ENCODE measurements at places on chromosomes 1 and 21.

DNA sequence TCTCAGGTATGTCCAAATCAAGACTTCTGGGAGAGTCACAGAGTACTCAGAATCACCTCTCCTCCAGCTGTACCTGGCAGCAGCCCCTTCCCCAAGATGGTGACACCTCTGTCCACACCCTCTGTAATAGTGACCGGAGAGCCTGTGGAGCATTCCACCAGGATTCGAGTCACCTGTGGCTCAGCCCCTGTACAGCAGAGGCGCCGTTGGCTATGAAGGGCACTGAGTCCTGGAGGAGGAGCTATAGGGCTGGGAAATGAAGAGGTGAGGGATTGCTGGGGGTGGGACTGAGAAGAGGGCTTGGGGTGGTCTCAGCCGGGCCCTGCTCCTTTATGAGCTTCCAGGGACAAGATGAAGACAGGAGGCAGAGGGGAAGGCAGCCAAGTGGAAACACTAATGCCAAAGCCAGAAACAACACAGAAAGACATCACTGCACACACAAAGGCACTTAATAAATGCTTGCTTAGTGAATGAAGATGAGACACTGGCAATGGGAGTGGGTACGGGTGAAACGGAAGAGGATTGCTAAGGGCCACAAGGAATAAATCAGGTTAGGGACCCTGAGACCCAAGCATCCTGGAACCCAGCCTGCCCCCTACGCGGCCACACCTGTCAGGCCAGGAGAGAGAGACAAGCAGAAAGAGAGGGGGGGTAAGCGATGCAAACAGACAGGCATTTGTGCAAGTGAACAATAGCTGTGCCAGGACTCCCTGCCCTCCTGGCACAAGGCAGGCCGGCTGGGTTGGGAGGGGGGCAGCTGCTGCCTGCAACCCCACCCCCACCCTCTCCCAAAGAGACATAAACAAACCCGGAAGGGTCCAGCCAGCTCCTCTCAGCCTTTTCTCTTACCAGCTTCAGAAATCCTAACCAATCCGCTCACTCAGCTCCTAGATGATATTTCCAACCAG, 3.9 kb downstream of the ARHGEF2 start:
- DNase-seq = peak; percentile 93

DNA sequence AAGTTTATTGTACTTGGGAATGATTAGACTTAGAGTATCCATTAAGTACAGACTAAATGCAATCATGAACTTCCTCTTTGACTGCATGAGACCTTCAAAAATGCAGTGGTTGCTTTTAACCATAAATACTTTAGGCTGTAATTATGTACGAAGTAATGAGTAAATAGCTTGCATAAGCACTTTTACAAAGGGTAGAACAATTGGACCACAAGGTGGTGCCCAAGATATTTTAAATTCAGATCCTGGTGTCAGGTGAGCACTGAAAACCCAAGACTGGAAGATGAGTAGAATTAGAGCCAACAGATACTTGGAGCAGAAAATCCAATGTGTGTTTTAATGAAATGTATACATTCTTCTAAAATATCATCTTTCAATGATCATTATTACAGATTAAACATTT, 43.4 kb upstream of the RHOU start:
- DNase-seq = peak; percentile 67

GRCh38 chr1:21869620-21870121, 57.6 kb downstream of the LDLRAD2 start:
- peak; percentile 17 for DNase-seq

DNA sequence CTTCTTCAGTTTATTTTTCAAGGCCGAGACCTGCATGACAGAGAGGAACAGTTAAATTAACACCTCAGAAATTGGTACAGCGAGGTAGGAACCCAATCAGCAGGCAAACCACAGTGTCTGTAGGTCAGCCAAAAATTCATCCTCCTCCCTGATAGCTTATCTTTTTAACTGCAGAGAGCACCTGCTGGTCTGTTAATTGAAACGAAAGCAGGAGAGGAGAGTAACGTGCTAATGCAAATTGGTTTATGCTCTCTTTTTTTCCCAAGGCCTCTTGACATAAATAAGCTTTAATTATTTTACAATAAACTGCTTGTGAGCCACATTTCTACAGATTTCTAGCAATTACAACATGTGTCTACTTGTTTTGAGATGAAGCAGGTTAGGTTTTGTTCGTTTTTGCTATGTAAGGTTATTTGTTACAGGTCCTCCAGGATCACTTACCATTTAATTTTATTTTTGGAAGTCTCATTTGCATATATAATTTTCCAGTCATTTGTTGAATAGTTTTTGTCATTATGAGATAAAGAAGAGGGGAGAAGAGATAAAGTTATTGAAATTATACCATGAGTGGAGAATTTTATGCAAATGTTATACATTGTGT, 179.9 kb downstream of the DENND1B start:
- DNase-seq = peak; percentile 68

GRCh38 chr21:36171336-36171735, 14.7 kb downstream of the DOP1B start:
- no peak for DNase-seq

DNA sequence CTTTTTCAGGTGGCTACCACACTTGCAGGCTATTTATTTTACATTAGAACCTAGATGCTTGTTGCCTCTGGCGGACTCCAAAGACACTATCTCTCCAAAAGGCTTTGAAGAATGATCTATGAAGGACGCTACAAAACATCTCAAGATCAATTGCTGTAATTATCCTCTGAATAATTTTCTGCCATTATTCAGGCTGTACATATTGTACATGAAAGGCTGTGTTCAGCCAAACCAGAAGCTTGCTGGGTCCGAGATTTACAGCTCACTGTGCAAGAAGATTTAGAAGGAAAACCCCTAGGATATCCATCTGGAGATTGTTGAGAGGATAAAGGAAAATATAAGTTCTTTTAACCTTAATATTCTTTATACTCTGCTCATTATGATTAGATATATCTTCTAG, 523.6 kb upstream of the PLXNA2 start:
- no peak for DNase-seq

GRCh38 chr1:18927082-18927653, 24.8 kb upstream of the ALDH4A1 start:
- DNase-seq = no peak

DNA sequence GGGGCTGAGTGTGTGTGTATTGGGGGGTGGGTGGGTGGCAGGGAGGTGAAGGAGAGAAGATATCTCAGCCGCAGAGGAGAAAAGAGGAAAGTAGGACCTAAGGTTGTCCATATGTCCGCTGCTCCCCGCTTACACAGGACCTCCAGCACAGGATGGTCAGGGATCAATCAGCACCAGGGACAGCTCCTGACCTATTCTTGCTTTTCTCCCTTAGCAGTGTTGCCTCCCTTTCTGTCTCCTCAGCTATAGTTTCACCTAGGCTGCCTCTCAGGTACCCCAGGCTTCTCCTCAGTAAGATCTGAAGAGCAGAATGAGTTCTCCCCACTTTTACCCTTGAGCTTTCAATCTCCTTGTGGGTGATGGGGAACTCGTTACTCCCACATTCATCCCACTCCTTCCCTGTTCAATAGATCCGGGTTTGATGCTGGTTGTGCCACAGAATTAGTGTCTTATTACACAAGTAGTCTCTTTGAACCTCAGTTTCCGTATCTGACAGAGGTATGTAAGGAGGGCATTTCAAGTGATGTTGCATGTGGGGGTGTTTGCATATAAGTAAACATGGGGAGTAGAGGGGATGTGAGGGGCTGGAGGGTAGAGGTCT, 1.4 kb upstream of the DPH2 start:
- DNase-seq = no peak

DNA sequence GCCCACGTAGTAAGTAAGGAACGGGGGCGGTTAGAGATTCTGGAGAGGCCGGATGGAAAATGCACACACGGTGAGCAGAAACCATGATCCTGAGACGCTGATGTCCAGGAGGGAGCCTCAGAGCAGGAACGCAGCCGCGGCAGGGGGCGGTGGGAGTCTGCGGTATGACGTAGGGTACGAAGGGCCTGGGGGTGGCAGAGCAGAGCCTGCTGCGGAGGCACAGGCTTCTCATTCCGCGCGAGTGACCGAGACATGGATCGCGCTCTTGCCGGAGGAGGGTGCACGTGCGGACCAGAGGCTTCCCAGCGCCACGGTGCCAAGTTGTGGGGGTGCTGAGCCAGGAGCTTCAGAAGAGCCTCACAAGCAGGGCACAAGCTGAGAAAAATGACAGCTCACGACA, 176.2 kb downstream of the KIF26B start:
- no peak for DNase-seq

DNA sequence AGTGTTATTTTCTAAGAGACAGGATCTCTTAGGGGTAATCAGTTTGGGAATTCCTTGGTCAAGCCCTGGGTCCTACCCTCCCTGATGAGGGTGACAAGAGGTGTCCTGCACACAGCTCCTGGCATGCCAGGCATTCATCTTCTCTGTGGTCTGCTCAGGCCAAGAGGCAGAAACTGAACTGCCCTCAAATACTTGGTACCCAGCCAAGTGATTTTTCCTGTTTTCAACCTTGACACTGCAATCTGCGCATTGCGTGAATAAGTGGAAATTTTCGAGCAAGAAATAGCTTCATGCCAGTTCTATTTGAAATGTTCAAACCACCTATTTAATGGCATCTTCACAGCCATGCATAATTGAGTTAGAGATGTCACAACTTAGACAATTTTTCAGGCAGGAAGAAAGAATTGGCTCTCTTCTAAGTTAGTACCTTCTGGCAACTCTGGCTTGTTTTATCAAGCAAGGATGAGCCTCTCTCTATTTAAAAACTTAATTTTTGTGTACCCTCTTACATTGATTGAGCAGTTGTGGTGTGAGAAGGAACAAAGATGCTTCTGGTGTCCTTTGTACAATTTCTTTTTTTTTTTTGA, 27.0 kb downstream of the DNM3 start:
- no peak for DNase-seq

DNA sequence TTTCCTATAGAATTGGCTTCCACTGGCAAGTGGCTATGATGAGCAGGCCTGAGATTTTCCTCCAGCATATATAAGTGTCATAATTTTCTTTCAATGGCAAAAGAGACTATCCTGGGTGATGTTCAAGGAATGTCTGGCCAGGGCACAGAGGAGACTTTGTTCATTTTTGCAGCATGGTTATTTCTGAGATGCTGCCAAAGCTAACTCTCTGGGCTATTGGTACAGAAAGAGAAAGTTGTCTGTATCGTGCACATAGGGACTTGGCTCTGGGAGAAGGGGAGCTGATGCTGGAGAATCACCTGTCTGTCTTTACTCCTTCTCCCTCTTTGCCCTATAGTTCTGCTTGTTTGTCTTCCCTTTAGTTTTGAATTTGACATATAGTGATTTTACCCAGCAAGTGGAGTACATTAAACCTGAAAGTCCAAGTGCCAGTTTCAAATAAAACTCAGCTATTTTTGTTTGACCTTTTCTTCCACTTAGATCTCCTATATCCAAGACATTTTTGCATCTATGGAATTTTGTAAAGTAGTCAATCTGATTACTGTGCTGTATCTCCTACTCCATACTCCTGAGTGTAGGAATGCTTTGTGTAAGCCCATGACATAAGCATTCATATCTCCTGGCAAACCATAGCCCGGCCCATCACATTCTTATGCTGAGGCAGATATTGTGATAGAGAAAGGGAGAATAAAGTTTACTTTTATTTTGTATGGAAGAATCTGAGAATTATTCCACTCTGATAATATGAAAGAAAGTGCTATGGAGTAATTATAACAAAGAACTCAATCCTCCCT, 3.9 kb downstream of the FNDC7 start:
- no peak for DNase-seq

DNA sequence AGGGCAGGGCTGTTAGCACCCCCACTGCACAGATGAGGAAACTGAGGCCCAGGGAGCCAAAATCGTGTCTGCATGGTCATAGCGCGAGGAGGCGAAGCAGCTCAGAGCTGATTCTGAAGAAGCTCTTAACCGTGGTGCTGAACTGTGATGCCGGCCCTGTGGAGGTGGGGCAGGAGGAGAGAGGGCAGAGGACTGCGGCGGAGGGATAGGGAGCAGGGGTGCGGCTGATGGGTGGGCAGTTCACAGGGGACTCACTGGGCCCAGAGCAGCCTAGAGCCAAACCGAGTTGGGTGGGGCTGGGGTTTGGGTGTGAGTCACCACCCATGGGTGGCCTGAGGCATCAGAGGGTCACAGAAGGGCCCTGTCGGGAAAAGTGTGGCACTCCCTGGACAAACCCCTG, 74.7 kb downstream of the RAP1GAP start:
- DNase-seq = no peak

Data from NCI-H2081 (cell line).